ENCODE measurements at places on chromosomes 2 and 18.
A peak's percentile ranks its signal among the peaks of the same experiment; 100 is the strongest.

DNA sequence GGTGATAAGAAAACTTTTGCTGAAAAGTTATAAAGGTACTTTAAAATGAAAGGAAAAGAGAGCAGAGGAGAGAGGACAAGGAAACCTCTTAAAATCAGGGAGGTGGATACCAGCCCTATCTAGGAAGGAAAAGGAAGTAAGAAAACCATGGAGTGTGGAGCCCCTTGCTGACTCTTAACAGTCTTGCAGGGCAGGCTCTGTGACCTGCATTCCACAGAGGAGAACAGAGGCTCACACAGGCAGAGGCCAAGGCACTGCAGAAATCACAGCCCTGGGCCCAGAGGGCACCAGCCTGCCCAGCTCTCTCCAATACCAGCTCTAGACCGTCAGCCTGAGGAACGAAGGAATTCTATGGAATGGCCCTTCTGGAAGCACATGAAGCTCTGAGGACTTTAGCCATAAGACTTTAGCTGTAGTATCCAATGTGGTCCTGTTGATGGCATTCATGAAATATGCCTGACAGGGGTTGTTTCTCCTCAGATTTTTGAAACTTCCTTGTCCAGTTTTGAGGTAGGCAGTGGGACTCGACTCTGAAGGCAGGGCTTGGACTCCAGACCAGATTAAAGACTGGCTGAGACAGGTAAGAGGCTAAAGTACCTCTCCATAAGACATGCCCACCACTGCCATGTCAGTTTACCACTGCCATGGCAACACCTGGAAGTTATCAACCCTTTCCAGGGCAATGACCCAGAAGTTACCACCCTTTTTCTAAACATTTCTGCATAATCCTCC, 216.3 kb downstream of the ANAPC1 start:
- DNase-seq, result no peak

DNA sequence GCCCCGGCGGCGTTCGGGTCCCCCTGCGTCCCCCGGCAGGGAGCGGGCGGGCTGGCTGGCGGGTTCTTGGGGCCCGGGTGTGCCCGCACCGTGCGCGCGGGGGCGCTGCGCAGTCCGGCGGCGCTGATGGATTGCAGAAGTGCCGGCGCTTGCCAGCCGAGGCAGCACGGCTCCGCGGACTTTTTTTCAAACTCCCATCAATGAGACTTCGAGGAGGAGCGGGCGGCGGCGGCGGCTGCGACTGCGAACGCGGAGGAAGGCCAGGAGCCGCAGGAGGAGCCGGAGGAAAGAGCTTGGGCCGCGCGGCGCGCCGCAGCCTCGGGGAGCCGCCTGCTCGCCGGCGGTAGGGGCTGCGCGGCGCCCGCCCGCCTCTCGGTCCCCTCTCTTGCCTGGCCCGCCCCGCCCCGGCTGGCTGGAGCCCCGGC, at the start of gene GLI2:
GLI2 (plus strand) TSS at position 123 of the 425 bp plus-strand sequence. CDS start 61,453 bp downstream, outside the sequence.
- no peak for DNase-seq

GRCh38 chr18:67717800-67718199, 201.3 kb upstream of the DSEL start:
- DNase-seq, result no peak

DNA sequence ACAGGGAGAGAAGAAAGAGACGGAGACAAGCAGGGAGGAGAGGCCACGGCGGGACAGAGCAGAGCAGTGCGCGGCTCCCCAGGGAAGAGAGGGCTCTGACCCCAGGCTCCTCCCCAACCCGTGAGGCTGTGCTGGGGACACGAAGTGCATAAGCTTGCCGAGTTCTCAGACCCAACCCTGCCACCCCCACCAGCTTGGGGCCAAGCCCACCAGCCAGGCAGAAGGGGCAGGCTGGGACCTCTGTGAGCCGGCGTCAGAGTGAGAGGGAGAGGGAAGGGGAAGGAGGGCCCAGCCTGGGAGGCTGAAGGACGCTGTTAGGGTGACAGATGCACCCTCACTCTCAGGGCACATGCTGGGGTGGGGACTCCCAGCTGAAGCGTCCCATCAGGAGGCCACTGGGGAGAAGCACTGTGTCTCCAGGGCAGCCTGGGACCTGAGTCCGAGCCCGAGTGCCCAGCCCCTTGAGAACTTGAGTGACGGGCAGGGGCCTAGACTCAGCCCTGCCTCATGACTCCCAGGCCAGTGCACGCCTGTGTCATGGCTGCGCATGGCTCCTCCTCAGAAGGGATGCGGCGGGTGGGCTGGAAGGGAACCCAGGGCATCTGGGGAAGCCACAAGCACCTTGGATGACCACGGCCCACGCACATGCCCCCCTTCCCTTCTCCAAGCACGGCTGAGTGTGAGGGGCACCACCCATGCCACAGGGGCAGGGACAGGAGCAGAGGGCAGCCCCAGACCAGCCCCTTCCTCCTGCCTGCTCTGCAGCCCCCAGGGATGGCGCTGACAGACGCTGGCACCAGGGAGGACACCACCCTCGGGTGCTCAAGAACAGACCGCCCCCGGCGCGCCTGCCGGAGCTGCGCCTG, 31.0 kb downstream of the MTERF4 start:
- DNase-seq, result no peak

DNA sequence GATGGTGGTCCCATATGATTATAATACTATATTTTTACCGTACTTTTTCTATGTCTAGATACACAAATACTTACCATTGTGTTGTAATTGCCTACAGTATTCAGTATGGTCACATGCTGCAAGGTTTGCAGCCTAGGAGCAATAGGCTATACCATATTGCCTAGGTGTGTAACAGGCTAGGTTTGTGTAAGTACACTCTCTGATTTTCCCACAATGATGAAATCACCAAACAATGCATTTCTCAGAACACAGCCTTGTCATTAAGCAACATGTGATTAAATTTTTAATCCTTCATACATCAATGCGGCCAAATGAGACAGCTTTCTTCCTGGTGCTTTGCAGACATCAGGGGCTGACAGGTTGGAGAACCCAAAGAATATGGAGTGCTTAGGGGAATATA, 37.3 kb downstream of the ADD2 start:
- DNase-seq, result no peak

DNA sequence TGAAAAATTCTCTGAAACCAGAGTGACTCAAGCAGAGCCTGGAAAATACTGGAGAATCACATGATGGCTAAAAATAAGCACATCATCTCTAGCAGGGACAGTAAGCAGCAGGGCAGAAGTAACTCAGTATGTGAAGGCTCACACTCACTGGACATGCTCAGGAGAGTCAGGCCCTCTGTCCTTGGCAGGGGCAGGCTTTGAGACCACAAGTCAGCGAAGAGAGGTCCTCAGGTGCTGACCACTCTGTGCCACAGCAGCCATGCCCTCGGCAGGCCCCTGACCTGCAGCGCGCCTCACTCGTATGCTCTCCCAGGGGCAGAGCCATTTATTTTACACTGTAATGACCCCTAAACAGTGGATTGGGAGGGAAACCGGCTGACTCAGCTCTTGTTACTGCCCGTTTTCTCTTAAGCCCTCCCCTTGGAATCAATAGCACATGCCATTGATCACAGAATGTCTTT, 76.8 kb downstream of the MAPRE2 start:
- DNase-seq, result no peak

- no peak for DNase-seq
Observed at GRCh38 chr18:26561769-26562168, 13.4 kb upstream of the KCTD1 start.

DNA sequence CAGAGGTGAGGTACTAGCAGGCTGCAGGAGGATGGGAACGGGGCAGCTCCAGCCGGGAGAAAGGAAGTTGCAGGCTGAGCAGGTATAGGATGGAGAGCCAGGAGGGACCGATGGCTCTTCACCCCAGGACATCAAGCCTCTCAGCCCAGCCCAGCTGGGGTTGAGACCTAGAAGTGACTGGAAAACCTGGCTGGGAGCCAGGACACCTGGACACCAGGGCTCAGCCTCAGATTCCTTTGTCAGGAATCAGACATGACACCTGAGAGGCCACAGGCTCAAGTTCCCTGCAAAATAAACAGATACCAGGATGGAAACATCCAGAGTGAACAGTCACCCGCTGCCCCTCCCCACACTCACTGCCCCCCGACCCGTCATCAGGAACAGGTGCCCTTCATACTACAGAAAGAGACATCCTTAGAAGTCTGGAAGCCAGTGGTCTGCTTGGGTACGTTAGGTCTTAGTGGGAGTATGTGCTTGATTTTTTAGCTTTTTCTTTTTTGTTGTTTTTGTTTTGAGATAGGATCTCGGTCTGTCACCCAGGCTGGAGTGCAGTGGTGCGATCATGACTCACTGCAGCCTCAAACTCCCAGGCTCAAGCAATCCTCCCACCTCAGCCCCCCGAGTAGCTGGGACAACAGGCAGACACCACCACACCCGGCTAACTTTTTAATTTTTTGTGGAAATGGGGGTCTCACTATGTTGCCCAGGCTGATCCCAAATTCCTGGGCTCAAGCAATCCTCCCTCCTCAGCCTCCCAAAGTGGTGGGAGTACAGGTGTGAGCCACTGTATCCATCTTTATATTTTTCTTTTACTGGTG, 95.7 kb upstream of the STPG4 start:
- no peak for DNase-seq

DNA sequence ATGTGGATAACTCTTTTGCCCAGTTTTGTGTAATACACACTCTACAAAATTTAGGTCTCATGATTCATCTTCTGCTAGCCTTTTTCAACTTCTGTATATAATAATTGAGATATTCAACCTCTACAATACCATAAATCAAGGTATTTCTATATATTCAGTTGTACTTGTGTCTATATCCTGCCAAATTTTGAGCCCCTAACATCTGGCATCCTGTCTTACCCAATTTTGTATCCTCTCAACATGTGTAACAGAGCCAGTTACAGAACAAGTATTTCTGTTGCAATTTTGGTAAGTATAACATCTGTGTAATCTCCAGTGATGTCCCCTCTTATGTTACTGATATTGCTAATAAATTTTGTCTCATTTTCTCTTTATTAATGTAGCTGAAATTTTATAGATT, 145.8 kb downstream of the TRIB2 start:
- no peak for DNase-seq

- DNase-seq, result no peak
Observed at GRCh38 chr2:184371641-184372040, 226.7 kb upstream of the ZNF804A start.

DNA sequence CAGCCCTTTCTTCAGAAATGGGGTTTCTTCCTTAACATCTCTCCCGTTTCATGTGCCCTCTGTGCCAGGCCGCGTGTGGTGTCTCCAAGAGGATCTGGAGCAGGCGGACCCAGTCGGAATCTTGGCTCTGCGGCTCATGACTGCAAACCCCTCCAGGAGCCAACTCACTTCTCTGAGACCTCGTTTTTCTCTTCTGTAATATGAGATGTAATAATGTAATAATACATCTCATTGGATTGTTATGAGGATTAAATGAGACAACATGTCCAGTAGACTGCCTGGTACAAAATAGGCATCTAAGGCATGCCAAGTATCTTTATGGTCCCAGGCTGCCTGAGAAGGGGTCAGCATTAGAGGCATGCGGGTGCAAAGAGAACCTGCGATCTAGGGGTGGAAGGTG, 221.3 kb upstream of the REV1 start:
- no peak for DNase-seq

- DNase-seq, result no peak
Observed at GRCh38 chr2:850429-850828, 100.2 kb upstream of the SNTG2 start.

- no peak for DNase-seq
Observed at GRCh38 chr2:36697424-36698066, 1.0 kb downstream of the VIT start.

DNA sequence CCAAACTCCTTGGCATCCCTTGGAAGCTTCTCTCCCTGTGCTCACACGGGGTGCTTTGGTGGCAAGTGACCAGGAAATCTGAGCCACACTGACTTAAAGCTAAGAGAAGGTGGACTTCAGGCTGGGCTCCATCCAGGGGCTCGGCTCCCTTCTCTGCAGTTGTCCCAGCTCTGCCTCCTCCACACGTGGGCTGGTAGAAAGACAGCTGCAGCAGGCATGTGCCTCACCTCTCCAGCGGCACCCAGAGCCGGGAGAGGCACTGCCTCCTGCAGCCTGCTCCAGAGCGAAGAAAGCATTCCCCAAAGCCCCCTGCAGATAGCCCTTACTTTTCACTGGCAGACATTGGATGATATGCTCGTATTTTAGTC, 11.3 kb downstream of the KCNF1 start:
- no peak for DNase-seq

GRCh38 chr2:101771910-101772321, 74.4 kb downstream of the MAP4K4 start:
- DNase-seq, result no peak

GRCh38 chr18:24488824-24489493, 28.5 kb downstream of the HRH4 start:
- no peak for DNase-seq

DNA sequence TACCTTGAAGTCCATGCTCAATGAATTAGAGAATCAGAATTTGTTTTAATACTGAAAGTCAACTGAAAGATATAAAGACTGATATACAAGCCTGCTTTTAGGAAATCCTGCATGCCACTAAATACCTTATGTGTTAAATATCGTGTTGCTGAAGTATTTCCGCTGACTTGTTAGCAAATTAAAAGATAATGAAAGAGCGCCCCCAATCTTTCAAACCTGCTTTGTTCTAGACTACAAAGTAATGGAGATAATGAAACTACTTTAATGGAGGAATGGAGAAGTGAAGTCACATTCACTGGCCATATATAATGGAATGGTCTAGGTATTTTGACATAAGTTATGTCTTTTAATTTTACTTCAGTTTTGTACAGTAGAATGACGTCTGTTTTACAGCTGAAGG, 95.7 kb downstream of the ASXL3 start:
- no peak for DNase-seq

GRCh38 chr18:11849279-11849678, 1.9 kb upstream of the CHMP1B start:
- DNase-seq, result no peak

DNA sequence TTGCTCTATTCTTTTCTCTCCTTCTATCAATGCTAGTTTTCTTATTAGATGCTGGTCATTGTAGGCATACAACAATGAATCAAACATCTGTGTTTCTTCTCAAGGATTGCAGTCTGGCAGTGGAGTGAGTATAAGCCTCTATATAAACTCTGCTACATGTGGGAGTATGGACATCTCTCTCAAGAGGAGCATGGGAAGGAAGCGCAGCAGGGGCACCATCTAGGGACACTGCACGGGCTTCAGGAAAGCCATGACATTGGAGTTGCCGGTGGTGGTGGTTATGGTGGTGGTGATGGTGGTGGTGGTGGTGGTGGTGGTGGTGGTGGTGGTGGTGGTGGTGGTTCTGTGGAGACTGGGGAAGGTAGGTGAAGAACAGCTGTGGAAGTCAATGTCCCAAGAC, 462.6 kb downstream of the RNF144A start:
- DNase-seq, result no peak

GRCh38 chr2:23452853-23453420, 68.0 kb downstream of the KLHL29 start:
- peak; percentile 73 for DNase-seq

- no peak for DNase-seq
Observed at GRCh38 chr2:20620696-20621365, 30.1 kb downstream of the HS1BP3 start.

DNA sequence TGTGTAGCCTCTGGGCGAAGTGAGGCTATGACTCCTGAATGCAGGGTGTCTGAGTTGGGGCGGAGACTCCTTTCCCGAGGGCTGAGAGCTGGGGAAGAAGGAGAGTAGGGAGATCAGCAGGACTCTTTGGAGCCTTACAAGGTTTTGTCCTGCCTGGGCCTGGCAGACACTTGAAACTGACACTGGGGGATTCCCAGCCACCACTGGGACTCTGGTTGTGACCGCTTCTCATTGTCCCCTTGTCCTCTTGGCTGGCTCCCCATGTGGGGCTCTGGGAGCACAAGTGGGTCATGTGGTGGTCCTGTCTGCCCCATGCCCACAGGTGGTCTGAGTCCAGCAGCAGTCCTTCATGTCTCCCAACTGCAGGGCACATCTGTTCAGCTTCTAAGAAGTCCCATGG, 78.2 kb upstream of the MGAT4A start:
- no peak for DNase-seq
